ENCODE measurements at places on chromosomes 7 and 10.

DNA sequence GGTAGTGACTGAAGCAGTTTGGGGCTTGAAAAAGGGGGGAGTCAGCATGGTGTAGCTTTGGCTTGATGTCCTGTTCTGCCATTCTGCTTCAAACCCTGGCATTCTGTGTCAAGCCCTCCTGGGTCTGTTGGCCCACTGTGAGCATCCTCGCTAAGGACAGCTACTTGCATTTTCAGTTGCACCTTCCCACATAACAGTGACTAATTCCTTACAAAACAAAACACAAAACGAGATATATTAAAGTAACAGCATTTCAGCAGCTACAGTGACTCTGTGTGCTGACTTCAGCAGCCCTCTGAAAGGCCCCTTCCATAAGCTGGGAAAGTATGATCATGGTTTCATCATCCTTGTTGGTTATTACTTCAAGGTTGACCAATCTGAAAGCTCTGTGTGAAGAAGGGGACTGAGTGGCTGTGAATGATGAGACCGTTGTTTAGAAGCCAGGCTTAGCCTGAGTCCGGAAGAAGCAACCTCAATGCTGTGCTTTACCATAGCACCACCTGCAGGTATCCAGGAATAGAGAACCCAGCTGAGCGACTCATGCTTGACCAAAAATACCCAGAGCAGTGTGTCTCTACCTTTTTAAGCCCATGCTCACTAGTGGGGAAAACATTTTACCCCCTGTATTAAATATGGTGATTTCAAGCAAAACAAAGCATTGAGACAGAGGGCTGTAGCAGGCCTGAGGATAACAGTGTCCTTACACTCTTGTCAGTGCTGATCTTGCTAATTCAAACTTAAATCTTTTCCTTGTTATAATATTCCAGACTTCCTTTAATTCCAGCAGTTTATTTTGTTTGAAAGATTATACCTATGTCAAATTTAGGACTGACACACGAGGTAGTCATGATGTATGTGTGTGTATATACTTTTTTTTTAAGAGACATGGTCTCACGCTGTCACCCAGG lies 42.6 kb upstream of the CC2D2B start:
- DNase-seq: no peak

DNA sequence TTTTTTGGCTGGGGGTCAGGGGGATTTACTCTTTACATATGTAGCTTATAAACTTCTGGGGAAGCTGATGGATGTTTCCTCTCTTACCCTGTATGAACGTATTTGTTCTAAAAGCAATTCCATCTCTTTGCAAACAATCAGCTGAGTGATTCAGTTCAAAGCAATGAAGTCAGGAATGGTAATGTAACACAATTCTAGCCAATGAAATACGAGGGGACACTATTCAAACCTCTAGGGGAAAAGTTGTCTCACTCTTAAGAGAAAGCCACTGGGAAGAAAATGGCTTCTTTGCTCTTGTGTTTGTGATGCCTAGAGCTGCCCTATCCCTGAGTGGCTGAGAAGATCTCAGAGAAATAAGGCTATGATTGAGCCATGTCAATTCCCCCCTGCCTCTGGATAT lies 134.8 kb upstream of the SEMA3C start:
- DNase-seq: no peak

DNA sequence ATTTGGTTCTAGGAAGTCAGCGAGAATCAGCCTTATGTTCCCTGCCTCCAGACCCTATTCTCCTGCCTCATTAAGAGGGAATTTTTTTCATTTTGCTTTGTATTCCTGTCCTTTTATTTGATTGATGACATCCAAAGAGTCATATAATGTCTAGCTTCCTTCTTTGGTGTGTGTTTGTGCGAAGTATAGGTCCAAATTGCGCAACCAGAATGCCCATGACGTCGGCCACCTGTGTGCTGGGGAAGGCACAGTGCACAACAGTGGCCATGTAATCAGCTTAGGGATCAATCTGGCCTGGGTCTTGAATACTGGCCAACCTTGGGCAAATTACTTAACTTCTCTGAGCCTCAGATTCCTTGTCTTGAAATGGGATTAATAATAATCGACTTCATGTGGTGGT lies 206.2 kb downstream of the VTI1A start:
- DNase-seq: no peak

DNA sequence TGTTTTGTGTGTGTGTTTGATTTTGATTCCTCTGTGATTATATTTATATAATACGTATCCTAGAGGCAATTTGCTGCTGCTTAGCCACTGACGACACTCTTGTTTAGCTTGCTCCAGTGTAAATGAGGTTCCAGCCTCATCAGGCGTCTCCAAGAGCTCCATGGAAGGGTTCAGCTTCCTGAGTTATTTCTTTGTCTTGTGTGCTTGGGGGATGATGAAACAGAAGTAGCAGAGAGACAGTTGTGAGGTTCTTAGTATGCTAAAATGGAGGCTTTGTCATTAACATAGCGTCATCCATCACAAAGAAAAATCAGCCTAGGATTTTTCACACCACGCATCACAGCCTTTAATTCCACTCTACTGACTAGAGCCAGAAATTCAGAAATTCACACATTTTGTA lies 85.1 kb downstream of the KLF6 start:
- no peak for DNase-seq

- DNase-seq: no peak
These were observed 857.9 kb downstream of the TYW1 start for GRCh38 chr7:67854221-67855178.

- peak; percentile 56 for DNase-seq
These were observed 114.9 kb downstream of the TRRAP start for GRCh38 chr7:98993024-98993897.

DNA sequence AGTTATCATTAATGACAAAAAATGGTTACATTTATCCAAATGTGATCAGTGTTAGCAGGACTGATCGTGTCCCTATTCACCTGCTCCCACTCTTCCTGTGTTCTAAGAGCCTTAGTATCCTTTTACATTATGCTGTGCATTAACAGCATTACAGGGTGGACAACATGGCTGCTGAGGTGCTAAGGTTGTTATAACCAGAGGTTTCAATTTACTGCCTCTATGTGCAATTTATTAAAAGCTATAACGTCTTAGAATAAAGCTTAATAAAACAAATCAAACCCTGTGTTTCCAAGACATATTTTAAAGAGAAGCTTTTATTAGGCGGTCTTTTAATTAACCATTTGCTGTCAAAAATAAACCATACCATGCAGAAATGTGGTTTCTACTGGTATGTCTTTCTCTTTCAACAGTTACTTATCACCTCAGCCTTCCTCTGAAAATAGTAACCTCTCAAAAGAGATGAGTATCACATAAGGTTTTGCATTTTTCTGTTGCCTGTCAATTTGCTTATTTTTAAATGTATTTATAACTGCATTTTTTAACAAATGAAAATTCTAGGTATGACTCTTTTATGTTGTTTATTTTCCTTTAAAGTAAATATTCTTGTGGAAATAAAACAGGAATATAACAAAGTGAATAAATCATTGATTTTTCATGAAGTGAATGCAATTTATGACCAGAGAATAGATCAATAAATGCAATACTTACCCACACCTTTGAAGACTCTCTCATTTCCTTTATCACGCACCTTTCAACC lies 849.8 kb upstream of the SORCS1 start:
- DNase-seq: no peak

DNA sequence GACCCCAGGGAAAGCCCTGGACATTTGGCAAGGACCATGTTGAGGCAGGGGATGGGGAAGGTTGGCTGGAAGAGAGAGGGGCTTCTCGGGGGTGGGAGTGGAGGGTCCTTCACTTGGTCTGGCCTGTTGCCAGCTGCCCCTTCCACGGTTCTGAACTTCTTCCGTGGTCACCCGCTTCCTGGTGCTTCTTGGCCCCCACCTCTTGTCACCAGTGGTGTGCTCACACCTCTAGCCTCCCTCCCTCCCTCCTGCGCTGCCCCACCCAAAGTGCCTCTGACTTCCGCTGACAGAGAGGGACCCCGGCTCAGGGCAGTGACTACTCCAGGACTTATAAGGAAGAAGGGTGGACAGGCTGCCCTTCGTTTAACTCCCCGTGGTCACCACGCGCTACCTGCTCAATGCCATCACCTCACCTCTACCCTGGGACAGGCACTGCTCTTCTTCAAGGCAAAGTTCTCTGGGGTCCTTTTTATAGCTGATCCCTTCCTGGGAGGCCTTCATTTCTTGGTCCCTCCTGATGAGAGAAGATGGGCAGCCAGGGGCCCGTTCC lies at the start of gene MUC12:
Gene MUC12, plus strand, starts transcription at position 500 of the 550 bp plus-strand sequence. CDS start 58 bp downstream, outside the sequence.
- no peak for DNase-seq
